ENCODE measurements at places on chromosomes 1 and 21.

DNA sequence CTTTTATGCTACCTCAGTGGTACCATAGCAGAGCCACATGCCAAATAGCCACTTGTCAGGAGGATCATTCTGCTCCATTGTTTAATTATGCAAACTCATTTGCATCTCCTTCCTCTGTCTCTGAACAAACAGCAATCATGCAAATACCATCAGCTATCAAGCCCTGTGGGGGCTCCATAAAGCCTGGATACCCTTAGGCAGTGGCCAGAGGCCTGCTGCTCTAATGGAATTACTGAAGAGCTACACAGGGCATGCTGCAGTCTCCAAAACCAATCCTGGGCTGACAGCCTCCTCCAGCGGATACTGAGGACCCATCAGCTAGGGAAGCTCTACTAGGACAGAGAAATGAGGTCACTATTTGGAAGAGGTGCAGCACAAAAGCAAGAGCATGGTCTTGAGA, 376.3 kb downstream of the KCNH1 start:
- no peak for DNase-seq

GRCh38 chr1:159065106-159065505, 11.5 kb downstream of the AIM2 start:
- no peak for DNase-seq

DNA sequence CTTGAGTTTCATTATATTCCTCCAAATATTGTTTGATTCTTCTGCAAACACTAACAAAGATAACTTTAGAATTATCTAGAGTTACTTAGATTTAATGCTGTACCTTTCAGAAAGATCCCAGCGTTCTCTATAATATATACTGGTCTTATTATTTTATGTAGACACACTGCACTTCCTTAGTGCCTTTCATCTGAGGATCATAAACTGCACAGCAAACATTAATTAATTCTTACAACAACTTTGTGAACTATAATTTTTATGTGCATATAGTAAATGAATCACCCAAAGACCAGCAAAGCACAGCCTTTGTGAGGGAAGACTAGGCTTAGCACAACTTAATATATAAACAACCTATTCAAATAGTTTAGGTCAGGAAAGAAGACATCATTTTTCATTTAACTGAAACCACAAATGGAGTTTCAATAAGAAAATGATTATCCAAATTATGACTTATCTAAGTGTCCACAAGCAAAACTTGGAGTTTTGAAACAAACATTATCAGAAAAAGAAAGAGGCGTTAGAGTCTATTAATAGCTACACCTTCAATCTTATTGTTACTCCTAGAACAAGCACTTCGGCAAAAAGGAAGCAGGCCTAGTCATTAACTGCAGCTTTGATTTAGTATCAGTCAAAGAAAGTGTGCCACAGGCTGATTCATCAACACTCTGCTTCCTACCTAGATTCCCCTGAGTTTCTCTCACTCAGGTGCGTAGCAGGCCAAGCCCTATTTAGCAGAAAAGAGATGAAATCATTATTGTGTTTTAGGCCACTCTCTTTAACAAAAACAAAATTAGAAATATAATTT, 22.5 kb upstream of the RC3H1 start:
- no peak for DNase-seq

DNA sequence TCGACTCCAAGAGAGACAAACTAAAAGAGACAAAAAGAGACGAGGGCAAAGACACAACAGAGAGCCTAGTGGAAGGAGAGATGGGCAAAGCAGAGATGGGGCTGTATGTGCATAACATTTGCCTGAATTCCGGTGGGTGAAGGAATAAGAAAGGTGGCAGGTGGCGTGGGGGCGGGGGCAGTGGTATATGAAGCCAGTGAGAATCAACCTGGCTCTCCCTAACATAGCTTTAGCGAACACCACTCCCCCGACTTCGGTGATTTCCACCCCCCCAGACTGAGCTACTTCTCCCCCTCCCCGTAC, 1.1 kb downstream of the INKA2 start:
- DNase-seq, result no peak

GRCh38 chr1:221316491-221317056, 425.3 kb downstream of the DUSP10 start:
- peak; percentile 60 for DNase-seq

- no peak for DNase-seq
Observed at GRCh38 chr1:26034504-26035202, 11.3 kb downstream of the SLC30A2 start.
